Right lobe of liver (tissue), 6 donors: ENCODE measurements at places on chromosomes 7 and 10. TPM values are rescaled to one million over a fixed set of nuclear protein-coding genes. Genes with fewer than 3 reads are reported as not detected.

The SPDYE9 gene
- not detected for total RNA-seq

The CFAP46 gene
- 0.22 TPM for total RNA-seq

The INPP5A gene
- 16.1 TPM for total RNA-seq

The TIAL1 gene
- total RNA-seq = 45.0 TPM

The ZNF425 gene
- 0.56 TPM for total RNA-seq

The IL2RA gene
- 3.1 TPM for total RNA-seq

The NOS3 gene
- 9.2 TPM for total RNA-seq

The TMEM236 gene
- total RNA-seq = 0.09 TPM

The OR6B1 gene
- total RNA-seq = not detected

The HSPA12A gene
- 3.2 TPM for total RNA-seq

The PRKAG2 gene
- 25.5 TPM for total RNA-seq

The CAV2 gene
- 12.5 TPM for total RNA-seq
